Breast epithelium (tissue), 4 donors: ENCODE measurements at places on chromosomes 3 and 15.

DNA sequence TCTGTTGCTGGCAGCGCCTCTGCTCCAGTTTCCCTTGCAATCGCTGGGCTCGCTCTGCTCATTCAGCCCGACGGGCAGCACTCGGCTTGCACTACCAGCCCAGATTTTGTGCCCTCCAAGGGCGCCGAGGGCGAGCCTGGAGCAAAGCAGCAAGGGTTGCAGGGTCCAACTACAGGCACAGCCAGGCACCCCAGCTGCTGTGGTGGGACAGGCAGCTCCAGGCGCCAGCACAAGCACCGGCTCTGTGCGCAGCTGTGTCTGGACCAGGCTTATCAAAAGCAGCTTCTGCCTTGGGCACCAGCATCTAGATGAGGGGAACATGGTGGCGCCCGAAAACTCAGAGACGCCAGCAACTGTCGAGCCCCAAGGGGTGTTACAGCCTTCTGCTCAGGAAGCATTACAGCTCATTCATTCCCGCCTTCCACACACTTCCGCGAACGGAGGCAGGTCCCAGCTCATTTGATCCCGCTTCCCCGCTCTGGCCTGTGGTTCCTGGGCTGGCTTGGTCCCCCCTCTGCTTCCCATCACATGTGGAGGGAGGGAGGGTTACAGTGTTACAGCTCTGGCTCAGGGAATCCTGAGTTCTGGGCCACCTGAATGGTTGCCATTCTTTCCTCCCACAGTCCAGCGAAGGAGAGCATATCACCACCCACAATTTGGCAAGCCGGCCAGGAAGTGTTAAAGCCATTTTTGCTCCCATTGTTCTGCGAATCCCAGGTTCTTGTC, 409.9 kb upstream of the ALCAM start:
- no peak for DNase-seq

GRCh38 chr15:89982315-89983055, 18.6 kb upstream of the ZNF710 start:
- no peak for DNase-seq

GRCh38 chr15:76172782-76173181, 113.0 kb downstream of the TMEM266 start:
- no peak for DNase-seq

DNA sequence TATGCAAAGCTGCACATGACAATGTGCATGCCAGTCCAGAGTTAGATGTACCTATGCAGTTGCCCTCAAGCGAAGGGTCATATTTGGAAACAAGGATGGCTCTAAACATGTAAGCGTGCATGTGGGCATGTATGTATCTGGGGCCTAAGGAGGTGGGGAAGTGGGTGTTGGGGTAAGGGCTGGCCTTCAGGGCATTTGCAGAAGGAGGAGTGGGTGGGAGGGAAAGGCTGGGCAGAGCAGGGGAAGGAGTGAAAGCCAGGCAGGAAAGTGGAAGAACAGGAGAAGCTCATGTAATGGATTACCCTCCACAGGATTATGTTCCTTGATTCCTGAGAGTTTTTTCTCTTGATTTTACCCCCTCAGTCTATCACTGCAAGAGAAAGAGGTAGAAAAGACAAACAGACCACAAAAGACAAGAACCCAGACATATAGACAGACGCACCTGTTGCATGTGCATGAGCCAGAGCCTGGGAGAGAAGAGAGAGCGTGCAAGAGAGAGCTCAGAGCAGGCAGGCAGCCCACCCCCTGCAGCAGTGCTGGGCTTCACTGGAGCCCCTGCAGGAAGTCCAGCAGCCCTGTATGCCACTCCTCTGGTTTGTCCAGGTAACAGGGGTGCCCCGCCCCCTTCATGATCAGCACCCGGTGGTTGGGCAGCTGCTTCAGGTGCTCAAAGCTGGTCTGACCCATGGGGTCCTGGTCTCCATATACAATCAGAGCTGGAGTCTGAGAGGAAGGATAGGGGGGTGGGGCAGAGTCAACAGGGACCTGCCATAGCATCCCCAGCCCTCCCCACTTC, 1.8 kb upstream of the PCBP4 start:
- DNase-seq: no peak

- DNase-seq: peak; percentile 44
Observed at GRCh38 chr15:91456251-91456718, 356.2 kb downstream of the SV2B start.

GRCh38 chr3:30695302-30696061, 89.1 kb downstream of the TGFBR2 start:
- DNase-seq: no peak

DNA sequence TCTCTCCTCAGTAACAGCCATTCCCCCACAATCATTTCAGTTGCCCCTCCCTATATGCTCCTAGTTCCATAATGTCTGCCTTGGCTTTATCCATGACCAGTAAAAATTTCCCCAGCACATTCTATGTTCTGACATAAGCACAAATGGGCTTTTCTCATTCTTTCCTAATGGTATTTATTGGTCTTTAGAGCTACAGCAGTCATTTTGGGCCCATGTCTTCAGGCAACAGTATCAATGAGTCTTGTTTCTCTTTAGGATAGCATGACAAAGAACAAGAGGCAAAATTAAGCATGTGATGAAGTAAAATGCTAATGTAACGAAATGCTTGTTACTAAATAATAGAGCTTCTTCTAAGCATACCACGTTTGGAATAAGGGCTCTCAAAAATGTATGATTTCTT, 8.2 kb downstream of the DPP8 start:
- DNase-seq: no peak

- no peak for DNase-seq
Observed at GRCh38 chr3:124797426-124797945, 67.2 kb downstream of the UMPS start.

DNA sequence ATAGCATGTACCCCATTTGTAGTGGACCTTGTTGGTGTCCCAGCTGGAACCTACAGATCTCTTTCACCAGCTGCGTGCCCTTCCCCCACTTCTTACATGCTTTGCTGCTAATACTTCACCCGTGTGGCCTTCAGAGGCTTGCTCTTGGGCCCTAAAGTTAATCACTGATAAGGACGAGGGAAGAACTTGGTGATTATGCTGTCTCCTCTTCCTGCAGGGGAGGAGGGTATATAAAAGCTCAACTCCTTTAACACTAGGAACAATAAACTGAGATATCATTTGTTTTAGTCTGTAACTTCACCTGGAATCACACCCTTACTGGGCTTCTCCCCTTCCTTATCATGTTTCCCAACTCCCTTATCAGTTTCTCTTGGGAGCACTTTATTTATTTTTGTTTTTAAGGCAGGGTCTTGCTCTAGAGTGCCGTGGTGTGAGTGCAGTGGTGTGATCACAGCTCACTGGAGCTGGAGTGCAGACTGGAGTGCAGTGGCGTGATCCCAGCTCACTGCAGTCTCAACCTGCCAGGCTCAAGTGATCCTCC, 43.2 kb upstream of the PIK3R4 start:
- no peak for DNase-seq

GRCh38 chr3:195888311-195888761, 20.0 kb downstream of the TNK2 start:
- DNase-seq: no peak

GRCh38 chr3:34056181-34056910, 257.9 kb downstream of the PDCD6IP start:
- no peak for DNase-seq
